Activated naive CD4-positive, alpha-beta T cell treated with anti-CD3 and anti-CD28 coated beads, Interleukin-2, amount 50 U/mL, for 16 hours (primary cell): ENCODE measurements at places on chromosomes 7 and 10.

GRCh38 chr7:73647725-73648592 is 19.7 kb upstream of the VPS37D start:
- peak; percentile 40 for DNase-seq

DNA sequence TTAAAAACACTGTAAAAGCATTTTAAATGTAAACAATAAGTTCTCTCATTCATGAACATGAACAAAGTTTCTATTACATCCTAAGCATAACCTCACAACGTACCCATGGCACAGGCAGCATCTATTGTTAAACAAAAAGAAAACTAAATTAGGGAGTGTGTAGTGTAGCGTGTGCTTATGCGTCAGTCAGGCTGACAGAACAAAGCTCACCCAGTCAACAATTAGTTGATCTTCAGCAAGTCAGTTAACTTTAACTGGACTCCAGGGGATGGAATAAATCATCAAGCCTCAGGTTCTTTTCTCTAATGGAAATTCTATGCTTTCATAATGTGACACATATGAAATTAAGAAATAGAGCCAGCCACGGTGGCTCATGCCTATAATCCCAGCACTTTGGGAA is 91.6 kb upstream of the ODAD2 start:
- no peak for DNase-seq

GRCh38 chr7:26506196-26506595 is 214.5 kb downstream of the SNX10 start:
- DNase-seq: no peak

GRCh38 chr7:135946289-135947055 is 30.7 kb downstream of the MTPN start:
- no peak for DNase-seq

DNA sequence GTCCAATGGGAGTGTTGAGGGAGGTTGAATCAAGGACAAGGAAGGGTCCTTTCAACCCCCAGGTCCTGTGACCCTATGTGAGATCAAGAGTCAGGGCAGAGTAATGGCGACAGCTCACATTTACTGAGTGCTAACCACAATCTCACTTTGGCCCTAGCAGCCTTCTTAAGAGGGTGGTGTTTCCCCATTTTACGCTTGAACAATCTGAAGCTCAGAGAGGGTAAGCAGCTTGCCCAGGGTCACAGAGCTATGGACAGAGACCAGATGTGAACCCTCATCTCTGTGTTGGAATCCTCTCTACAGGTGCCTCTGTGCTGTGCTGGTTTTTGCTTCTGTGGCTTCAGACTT is 102.0 kb downstream of the GRK5 start:
- no peak for DNase-seq

DNA sequence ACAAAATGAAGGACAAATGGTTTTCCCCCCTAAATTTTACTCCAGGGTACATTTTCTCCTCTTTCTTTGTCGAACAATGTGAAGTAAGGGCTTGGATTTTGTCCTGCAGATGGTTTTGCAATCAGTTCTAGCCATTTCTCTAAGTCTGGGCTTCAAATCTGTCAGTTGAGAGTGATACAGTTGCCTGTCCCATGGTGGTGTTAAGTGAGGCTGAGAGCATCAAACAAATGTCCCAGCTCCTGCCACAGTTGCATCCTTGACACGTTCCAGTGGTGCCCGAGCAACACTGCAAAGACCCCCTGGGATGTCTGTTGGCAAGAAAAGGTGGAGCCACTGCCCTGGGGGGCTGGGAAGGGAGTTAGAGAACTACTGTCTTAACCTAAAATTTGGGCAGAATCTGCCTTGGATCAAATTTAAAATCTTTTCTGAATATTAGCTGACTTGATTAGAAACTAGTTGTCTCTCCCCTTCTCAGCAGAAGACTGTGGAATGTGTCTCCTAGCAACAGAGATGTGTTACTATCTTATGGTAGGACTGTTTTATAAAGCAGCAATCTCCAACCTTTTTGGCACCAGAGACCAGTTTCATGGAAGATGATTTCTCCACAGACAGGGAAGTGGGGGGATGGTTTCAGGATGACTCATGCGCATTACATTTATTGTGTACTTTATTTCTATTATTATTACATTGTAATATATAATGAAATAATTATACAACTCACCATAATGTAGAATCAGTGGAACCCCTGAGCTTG is 102.0 kb upstream of the STEAP1B start:
- no peak for DNase-seq

GRCh38 chr7:123608991-123609882 is 7.6 kb downstream of the ASB15 start:
- DNase-seq: no peak

DNA sequence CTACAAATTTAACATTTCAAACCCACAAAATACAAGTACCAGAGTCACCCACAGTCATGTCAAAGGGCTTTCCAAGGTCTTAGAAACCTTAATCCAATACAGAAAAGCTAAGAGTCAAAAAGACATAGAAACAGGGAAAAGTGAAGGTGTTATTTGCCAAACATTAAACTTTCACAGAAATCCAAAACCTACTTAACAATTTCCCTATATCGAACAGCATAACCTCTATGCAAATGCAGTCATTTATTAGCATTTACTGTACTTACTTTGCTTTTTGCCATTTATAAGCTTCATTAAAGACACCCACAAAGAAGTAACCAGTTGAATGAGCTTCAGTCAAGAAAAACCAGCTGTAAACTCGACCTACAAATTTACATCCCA is 1.6 kb downstream of the PANK1 start:
- no peak for DNase-seq

DNA sequence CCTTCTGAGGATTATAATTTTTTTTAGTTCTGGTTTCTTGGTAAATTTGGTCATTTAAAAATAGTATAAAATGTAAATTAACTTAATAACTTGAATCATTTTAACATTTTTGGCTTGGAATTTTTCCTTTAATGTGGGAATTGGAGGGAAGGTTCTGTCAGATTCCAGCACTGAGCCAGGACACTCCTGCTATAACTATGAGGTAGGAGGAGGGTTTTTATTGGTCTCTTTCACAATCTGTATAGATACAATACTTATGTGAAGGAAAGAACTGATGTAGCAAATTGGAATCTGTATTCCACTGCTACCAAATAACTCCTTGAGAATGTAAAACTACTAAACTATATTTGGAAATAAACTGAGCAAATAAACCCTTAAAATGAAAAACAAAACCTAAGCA is 3.2 kb downstream of the PRKG1 start:
- no peak for DNase-seq

- no peak for DNase-seq
Measured at GRCh38 chr10:63707254-63707910, 186.2 kb downstream of the REEP3 start.

GRCh38 chr7:156014201-156014600 is 201.9 kb upstream of the SHH start:
- DNase-seq: no peak

GRCh38 chr10:86687750-86688149 is 19.4 kb downstream of the LDB3 start:
- no peak for DNase-seq

DNA sequence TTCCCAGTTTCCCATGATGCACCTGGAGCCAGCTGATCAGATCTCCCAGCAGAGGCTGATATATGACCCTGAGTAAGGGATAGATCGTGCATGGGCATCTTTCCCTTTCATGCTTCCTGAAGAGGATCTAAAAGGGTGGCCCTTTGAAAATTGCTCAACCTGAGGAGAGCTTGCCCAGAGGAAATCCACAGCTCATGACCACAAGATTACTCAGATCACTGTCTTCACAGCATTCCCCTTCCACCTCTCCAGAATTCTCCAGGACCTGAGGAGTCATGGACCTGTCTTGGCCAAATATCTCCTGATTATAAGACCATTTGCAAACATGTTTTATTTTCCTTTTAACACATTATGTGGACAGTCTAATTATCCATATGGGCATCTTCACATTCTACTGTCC is 328.1 kb downstream of the LHFPL3 start:
- DNase-seq: no peak

DNA sequence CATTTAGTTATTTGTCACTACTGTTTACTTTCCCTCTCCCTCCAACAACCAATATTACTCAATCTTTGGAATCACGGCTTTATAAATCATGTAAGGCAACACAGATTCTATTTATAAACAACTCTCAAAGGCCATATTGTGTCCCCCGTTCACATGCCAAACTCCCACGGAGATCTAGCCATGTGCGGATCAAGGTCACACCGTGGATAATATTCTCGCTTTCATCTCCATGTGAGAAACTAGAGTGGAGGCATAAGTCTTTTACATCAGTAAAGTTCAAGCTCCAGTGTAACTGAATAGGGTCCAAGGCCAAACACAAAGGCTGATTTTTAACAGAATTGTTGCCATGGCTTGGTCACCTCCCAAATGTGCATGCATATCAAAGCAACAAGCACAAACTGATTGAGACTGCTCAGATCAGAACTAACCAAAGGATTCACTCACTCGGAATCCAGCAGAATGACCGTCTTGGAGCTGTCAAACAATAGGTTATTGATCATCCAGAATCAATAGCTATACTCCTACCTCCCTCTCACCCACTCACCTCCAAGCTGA is 569.5 kb upstream of the LRRN3 start:
- DNase-seq: no peak

DNA sequence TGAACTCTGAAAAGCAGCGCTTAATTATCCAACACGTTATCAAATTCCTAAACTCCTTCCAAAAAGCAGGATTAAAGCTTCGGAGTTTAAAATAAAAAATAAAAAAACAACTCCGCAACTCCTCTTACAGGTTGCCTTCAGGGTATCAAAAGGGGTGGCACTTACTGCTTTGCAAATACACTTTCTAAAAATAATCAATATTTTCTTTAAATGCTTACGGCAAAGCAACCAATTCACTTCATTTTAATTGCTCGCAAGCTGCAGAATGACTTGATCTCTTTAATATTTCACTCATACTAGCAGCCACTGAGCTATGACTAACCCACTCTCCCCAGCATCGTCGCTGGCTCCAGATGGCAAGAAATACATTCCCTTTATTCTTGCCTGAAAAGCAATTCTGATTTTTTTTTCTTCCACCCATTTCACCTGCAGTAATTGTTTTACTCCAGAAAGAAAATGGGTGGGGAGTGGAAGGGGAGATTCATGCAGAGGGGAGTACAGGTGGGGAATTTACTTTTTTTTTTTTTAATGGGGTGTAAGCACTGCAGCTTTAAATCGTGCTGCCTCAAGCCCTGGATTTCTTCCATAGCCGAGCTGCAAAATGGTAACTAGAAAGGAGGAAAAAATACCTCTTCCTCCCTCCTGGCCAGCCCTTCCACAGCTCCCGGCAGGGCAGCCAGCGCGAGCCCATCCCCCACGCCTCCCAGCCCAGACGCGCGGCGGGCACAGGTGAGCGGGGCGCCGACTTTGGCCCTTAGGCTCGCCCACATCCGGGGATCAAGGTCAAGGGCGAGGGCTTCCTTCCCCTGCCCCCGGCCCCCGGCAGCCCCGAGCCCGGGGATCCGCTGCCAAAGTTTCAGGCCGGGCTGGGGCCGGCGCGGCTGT is 54.2 kb upstream of the FHIP2A start:
- DNase-seq: peak; percentile 11

DNA sequence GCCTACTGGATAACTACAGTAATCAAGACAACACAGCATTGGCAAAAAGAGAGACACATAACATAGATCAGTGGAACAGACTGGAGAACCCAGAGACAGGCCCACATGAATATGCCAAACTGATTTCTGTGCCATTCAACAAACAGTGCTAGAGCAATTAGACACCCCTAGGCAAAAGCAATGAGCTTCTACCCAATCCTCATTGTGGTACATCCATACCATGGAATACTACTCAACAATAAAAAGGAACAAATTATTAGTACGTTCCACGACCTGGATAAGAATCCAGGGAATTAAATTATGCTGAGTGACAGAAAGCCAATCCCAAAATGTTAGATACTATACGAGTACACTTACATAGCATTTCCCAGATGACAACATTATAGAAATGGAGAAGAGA is 2.8 kb upstream of the SVIL start:
- DNase-seq: no peak

- peak; percentile 48 for DNase-seq
Measured at GRCh38 chr7:100166317-100166940, 2.0 kb downstream of the GAL3ST4 start.

DNA sequence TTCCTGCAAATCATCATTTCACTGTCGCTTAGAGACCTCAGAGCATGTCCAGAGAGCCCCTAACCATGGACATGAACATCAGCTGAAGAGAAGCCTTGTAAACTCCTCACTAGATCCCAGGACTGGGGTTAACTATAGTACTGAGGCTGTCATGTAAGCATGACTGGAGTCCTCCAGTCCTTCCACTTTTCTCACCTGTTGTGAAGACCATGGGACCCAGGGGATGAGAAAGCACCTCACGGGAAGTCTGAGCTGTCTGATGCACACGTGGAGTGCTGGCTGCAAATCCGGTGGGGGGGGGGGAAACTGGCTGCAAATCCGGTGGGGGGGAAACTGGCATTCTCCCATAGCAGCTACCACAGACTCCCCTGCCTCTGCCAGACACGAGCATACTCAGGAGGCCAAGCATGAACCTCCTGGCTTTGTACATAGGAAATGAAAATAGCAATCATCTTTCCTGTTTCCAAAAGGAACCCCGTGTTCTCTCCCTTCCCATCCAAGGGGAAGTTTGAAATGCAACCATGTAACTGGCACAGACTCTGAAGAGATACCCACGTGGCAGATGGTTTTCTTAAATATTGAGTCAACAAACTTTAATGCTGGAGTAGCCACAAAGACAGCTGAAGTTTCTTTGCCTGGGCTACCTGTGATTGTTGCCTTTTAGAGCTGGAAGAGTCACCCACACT is 261.4 kb downstream of the ZMYND11 start:
- DNase-seq: no peak

GRCh38 chr7:17640730-17641377 is 299.4 kb downstream of the SNX13 start:
- DNase-seq: no peak

DNA sequence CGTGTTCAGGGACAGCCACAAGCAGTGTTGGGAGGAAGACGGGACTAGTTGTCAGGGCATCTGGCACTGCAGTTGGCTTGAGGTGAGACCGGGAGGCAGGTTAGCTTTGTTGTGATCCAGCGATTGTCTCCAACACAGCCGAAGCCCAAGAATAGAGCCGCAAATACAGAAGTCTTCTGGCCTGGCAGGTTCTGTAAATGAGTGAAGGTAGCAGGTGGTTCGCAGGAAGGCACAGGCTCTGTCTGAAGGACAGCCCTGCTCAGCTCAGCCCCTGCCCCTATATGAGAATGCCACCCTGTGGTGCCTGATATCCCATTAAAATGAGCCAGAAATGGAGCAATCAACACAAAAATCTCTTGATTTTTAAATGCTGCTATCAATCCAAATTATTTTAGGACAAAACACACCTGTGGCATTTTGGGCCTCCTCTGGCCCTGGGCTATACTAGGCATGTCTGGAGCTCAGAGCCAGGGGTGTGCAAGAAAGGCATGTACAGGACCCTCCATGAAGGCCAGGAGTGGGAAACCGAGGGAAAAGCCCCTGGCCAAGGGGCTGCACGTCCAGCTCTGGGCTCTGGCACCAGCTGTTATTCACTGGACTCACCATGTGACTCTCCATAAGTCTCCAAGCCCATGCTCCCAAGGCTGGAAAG is 11.2 kb upstream of the C10orf71 start:
- DNase-seq: no peak

GRCh38 chr10:118163217-118163616 is 116.5 kb upstream of the RAB11FIP2 start:
- DNase-seq: no peak
